ENCODE measurements at places on chromosomes 6 and 20.

GRCh38 chr6:17714879-17715851 lies 8.4 kb upstream of the NUP153 start:
- DNase-seq = no peak

- no peak for DNase-seq
Measured at GRCh38 chr20:35472209-35472608, 16.8 kb downstream of the CEP250 start.

DNA sequence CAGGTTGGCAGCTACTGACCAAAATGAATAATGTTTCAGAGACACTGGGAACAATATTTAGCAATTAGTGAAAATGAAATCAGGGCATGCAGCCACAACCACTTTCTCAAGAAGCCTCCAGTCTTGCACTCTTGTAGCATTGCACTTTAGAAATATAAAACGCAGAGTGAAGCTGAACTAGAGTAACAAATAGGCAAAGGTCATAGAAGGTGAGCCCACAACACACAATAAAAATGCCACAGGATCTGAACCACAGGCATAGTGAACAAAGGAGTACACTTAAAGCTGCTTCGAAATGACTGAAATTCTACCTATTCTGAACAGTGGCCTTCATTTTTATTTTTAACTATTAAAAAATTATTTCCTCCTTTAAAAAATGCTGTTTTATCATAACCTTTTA lies 25.0 kb downstream of the DDO start:
- DNase-seq = no peak

GRCh38 chr6:74971633-74972032 lies 234.2 kb downstream of the COL12A1 start:
- no peak for DNase-seq

GRCh38 chr6:5125152-5126006 lies 40.2 kb downstream of the PPP1R3G start:
- DNase-seq = no peak

GRCh38 chr6:73695619-73696421 lies at the start of gene CD109:
Gene CD109 (plus strand): TSS chr6:73696203. CDS start chr6:73696216, 13 bp downstream.
- peak; percentile 42 for DNase-seq

- no peak for DNase-seq
Measured at GRCh38 chr6:24876499-24877465, 59.0 kb downstream of the RIPOR2 start.

GRCh38 chr6:4522453-4522852 lies 253.8 kb upstream of the CDYL start:
- no peak for DNase-seq

DNA sequence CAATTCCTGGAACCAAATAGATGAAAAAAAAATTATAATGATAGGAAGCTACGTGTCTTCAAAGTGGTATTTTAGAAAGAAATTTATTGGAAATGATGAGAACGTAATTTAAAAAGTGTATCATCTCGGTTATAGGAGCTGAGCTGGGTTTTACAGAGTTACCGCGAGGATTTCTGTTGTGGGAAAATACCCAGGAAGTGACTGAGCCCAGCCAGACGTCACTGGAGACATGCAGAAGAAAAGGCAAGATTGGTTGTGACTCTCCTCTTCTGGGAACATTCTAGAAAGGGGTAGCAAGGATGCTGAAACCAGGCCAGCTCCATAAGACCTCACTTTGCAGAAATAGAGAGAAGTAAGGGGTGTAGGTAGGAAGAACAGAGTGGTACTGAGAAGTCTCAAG lies 95.9 kb upstream of the ADGRF1 start:
- no peak for DNase-seq

DNA sequence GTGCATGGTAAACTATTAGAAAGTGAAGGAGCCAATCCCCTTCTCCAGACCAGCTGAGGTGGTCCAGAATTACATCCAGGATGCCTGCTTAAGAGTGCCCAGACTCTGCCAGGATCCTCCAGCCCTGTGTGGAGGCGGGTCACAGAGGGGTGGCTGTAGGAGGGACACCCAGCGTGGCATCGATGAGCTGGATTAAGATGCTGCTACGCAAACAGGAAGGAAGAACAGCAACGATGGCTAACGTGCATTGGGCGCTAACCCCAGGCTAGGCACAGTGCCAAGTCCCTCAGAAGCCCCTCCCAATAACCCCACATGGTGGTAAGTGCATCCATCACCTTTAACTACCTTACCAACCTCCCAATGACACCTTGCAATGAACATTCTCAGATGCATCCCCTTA lies 63.9 kb upstream of the MRPS10 start:
- no peak for DNase-seq

- DNase-seq = no peak
Measured at GRCh38 chr20:10558635-10559187, 115.1 kb downstream of the JAG1 start.

DNA sequence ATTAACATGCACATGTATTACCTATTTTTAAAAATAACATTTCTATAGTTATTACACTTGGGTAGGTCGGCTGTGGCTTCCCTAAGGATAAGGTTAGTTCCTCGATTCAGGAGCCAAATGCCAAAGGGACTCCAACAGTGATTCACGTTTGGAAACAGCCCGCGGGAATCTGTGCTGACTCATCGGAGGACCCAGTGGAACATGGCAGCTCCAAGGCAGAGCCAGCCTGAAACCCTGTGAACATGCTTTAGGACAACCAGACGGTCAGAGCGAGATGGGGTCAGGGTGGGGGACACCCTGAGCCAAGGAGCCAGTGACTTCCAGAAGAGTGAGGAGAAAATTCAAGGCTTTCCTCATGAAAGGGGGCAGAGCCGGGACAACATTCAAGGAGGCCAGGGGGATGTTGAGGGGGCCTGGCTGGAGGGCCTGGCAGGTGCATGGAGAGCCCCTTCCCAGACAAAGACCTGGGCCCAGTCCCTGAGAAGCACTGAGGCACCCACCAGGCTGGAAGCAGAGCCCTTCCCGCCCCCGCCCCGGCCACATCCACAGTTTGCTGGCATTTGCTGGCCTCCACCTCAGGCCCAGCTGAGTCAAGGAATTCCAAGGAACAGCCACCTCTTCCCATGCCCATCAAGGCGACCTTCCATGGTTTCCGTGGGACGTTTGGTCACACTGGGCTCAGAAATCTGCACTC lies 133.2 kb downstream of the SNX5 start:
- DNase-seq = no peak

GRCh38 chr20:3165473-3166337 lies 6.0 kb upstream of the FASTKD5 start:
- DNase-seq = peak; percentile 74

DNA sequence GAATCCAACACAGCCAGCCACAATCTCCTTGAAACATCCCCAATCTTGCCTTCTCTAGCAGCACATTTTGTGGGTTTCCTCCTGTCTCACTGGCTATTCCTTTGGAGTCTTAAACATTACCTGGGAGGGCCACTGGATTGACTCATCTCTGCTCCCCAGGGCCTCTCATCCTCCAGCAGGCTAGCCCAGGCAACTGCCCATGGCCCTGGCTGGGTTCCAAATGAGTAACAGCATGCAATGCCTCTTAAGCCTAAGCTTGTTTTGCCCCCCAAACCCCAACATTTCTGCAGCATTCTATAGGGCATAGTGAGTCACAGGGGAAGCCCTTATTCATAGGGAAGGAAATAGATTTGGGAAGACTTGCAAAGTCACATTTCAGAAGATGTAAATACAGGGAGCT lies 204.9 kb downstream of the FOXA2 start:
- DNase-seq = no peak

GRCh38 chr6:111154981-111155380 lies 67.7 kb downstream of the SLC16A10 start:
- DNase-seq = no peak

GRCh38 chr6:45607798-45608197 lies 230.1 kb upstream of the SUPT3H start:
- DNase-seq = no peak

GRCh38 chr6:100620085-100620840 lies 155.5 kb upstream of the SIM1 start:
- DNase-seq = no peak

DNA sequence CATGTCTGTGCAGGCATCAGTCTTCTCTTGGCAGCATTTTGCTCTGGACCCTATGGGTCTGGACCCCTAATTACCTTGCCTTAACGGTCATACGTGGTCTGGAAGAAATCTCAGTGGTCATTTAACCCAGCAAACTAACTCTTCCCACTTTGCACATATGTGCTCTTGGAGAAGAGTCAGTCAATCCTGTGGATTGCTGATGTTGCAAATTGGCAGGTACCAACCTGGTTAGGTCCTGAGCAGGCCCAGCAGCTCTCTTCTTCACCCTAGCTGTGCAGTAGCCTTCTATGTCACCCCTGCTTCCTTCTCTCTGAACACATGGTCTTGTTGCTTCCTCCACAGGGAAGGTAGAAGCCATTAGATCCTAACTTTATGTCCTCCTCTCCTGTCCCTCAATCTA lies 1.6 kb downstream of the CEP43 start:
- no peak for DNase-seq

DNA sequence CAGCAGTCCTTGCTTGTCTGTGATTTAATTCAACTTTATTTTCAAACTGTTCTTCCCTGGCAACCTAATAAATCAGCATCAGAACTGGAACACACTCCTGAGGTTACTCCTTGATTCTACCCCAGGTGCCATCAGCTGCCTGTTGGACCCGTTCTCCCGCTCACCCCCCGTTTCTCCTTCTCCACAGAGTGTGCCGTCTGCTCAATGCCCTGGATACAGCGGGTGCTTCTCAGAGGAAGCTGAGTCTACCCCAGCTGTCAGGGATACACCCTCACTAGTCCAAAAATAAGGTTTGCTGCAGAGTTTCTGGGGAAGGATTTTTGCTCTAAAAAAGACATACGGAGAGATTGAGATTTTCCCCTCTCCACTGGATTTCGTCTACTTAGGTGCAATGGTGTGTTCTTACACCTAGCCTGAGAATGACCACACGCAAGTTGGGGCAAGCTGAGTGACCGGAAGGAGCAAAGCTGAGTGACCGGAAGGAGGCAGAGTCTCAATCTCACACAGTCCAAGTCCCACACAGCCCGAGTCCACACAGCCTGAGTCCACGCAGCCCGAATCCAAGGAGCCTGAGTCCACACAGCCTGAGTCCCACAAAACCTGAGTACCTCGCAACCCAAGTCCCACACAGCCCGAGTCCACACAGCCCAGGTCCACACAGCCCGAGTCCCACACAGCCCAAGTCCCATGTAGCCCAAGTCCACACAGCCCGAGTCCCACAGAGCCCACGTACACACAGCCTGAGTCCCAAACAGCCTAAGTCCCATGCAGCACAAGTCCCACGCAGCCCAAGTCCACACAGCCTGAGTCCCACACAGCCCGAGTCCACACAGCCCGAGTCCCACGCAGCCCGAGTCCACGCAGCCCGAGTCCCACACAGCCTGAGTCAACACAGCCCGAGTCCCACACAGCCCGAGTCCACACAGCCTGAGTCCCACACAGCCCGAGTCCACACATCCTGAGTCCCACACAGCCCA lies 58.6 kb upstream of the DACT2 start:
- no peak for DNase-seq

- no peak for DNase-seq
Measured at GRCh38 chr6:108574457-108575141, 13.9 kb downstream of the FOXO3 start.

DNA sequence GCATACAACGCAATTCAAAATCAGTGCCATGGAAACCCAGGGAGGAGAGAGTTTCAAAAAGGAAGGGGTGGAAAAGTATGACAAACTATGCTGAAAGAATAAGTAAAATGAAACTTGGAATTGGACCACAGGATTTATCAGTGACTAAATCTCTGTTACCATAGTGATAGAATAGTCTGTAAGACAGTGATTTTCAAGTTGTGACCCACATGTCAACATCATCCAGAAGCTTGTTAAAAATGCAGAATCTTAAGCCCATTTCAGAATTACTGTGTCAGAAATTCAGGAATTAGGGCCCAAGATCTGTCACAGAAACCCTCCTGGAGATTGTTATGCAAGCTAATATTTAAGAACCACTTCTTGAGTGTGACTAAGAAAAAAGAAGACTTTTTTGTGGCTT lies 417.7 kb upstream of the JAG1 start:
- DNase-seq = no peak

- no peak for DNase-seq
Measured at GRCh38 chr6:41937861-41938574, 3.6 kb downstream of the CCND3 start.

DNA sequence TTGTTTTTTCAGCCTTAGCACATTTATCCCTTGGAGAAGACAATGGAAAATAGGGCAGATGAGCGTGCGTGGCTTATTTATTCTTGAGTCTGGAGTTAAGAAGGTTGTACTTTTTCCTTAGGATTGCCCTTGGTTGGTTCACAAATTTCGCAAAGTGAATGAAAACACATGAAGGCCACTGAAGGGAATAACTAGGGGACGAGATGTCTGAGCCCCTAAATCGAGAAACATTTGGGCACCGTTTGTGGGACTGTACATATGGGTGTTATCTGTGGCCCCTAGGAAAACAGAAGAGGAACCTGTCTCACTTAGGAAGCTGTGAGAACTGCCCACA lies 19.4 kb upstream of the TRIM27 start:
- no peak for DNase-seq

GRCh38 chr20:63360850-63361518 lies at the start of gene CHRNA4:
Gene CHRNA4 (minus strand): TSS chr20:63361349. CDS start chr20:63361165, 184 bp downstream.
- DNase-seq = no peak

DNA sequence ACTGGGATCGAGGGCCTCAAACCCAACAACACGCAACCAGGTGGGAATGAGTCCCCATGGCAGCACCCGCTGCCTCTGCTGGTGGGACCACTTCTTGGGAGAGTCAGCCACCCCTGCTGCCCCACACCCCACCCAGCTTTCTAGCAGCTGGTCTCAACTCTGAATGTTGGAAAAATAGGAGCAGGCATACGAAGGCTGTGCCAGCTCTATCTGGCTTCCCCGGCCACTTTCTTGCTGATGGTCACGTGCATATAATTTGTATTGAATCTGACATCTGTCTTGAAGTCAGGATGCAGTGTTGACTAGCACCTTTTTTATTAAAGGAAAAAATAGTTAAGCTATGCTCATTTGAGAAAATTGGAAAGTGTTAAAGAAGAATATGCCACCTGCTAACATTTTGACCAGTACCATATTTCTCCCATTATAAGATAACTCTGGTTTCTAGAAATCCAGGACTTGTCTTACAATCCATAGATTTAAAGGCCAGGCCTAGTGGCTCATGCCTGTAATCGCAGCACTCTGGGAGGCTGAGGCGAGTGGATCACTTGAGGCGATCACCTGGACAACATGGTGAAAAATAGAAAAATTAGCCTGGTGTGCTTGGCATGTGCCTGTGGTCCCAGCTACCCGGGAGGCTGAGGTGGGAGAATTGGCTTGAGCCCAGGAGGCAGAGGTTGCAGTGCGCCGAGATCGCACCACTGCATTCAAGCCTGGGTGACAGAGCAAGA lies 26.9 kb upstream of the MAPRE1 start:
- no peak for DNase-seq

DNA sequence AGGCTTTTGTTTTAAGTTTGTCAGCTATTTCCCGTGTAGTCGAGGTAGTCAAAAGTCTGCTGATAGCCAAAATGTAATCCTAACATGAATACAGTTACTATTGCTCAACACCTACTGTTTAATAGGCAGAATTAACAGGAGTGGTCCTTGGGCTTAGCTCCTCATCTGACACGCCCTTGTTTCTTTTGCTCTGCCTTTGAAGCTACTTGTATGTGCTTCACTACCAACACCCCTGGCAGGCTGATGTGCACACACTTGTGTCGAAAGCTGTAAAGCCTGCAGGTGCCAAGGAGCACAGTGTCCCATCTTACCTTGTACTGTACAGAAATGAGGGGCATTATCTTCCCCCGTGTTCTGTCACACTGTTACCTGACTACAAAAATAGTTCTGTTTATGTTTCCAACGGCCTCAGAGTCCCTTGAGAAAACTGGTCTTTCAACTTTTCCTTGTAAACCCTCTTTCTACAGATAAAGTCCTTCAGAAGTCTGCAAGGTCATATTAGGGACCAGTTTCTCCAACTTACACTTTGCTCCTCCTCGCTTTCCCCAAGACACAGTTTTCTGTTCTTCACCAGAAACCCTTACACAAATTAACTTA lies 9.3 kb downstream of the SDHAF4 start:
- DNase-seq = no peak
